Thymus (tissue), 14 donors: ENCODE measurements at places on chromosomes 11 and 22.
A peak's percentile ranks its signal among the peaks of the same experiment; 100 is the strongest.

- DNase-seq: no peak
Observed at GRCh38 chr11:71979094-71979493, 19.6 kb upstream of the IL18BP start.

DNA sequence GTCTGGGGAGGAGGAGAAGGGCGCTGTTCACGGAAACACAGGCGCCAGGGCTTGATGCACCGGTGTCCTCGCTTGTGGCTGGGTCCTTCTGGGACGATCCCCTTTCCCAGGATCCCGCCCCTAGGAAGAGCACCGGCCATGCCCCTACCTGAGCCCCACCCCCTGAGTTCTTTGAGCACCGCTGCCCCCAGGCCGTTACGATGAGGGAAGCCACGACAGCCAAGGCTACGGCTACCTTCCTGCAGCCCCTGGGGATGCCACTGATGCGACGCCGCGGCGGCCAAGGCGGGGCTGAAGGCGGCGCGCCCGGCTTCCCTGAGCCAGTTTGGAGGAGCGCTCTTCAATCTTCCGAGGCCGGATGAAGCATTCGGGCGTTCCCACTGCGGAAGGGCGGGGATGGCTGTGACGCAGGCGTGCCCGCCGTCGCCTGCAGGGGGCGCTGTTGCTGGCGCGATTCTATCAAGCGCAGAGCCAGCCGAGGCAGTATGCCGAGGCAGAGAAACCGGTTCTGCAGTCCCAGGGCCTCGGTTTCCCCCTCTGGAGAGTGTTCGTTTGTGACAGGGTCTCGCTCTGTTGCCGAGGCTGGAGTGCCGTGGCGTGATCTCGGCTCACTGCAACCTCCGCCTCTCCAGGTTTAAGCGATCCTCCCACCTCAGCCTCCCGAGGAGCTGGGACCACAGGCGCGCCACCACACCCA is 9.7 kb upstream of the NEFH start:
- peak; percentile 58 for DNase-seq

GRCh38 chr11:94749369-94749768 is 18.8 kb upstream of the AMOTL1 start:
- no peak for DNase-seq

DNA sequence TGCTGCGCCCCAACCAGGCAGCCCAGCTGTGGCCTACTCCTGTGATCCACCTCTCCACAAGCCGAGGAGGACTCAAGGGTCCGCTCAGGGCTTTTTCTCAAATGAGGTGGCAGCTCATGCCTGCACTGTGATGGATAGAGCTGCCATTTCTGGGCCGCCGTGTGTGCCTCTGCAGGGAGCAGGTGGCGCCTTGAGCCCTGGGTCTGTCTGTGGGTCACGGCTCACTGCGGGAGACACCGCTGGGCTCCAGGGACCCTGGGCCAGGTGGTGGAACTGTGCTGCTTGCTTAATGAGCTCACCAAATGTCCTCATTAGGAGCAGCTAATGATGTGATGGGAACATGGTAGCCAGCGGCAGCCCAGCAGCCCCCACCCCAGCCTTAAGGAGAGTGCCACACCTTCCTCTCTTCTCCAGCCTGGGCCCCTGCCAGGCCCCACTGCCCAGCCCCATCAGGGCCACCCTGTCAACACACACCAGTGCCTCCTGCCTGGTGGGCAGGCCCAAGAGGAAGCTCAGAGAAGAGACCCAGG is 50.8 kb downstream of the DHCR7 start:
- no peak for DNase-seq

GRCh38 chr11:68142028-68142412 is 20.8 kb upstream of the CHKA start:
- no peak for DNase-seq

DNA sequence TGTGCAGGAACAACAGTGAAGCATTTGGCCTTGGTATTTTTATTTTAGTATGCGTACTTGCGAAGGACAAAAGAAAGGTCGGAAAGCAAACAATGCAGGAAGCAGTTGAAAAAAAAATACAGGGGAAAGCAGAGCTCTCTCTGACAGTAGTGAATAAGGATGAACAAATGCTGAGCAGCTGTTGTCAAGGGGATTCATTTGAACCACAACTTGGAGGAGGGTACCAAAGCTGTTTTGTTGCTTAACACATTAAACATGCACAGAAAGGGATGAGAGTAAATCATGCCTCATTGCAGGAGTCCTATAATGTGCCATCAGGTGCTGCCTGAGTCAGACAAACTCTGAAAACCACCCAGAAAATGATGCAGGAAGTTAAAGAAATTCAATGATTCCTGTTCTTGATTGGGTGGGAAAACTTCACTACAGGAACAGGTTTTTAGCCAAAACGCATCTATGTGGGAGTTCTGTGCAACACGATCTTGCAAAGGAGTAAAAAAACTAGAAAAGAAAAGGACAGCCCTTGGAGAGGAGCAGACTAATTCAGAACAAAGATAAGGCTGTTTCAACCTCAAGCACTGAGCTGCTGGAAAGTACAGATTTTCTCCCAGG is 2113.5 kb downstream of the LRRC4C start:
- DNase-seq: no peak

DNA sequence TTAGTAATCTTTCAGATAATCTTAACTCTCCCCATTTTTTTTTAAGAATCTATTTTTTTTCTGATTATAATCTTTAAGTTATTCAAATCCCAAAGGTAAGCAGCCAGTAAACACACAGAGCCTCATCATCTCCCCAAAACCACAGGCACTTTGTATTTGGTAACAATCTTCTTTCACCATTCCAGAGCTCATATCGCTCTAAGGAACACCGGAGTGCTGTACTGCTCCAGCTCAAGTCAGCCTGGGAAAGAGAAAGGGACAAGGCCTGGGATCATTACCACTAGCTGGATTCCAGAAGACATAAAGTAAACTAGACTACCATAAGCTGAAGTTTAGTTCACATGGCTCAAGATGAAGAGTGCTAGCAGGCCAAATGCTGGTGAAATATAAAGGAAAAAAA is 73.0 kb upstream of the APOA1 start:
- DNase-seq: no peak

GRCh38 chr22:35684270-35684700 is 33.4 kb upstream of the APOL5 start:
- DNase-seq: no peak
